ENCODE measurements at places on chromosomes 12 and 14.

GRCh38 chr12:46164186-46164761 is 104.6 kb downstream of the SLC38A1 start:
- no peak for DNase-seq

DNA sequence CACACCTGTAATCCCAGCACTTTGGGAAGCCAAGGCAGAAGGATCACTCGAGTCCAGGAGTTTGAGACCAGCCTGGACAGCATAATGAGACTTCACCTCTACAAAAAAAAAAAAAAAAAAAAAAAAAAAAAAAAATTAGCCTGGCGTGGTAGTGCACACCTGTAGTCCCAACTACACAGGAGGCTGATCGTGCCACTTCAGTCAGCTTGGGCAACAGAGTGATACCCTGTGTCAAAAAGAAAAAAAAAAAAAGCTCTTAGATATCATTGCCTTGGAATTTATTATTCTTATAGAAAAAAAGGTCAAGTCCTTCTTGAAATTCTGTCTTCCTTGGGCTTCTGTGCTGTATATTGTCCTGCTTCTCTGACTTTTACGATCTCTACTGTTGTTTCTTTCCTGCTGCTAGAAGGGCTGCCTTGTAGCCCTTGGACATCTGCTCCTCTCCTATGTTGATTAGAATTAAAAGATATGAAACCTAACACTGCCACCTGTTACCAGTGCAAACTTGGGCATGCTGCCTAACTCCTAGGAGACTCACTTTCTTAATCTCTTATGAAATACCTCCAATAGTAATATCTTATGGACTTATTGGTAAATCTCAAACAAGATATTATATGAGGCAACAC is 5.7 kb downstream of the TMEM19 start:
- DNase-seq: no peak

DNA sequence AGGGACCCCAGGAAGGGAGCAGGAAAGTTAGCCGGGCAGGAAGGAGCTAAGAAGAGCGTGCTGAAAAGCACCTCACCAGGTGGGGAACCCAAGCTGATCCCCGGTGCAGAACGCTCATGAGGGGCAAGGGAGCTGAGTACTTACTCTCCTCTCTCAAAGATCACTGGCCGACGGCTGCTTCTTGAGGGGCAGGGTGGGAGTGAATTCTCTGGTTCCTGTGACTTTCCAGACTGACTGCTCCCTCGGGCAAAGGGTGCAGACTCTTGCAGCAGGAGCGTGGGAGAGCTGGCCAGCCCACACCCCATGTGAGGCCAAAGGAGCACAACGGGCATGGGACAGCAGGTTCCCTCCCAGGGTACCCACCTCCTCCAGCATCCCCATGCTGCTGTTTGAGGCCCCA is 44.9 kb upstream of the DIO3 start:
- DNase-seq: no peak

- DNase-seq: no peak
These were observed 59.1 kb downstream of the ESR2 start for GRCh38 chr14:64234877-64235651.

GRCh38 chr12:25082628-25083027 is 112.3 kb downstream of the DNAI7 start:
- DNase-seq: no peak

DNA sequence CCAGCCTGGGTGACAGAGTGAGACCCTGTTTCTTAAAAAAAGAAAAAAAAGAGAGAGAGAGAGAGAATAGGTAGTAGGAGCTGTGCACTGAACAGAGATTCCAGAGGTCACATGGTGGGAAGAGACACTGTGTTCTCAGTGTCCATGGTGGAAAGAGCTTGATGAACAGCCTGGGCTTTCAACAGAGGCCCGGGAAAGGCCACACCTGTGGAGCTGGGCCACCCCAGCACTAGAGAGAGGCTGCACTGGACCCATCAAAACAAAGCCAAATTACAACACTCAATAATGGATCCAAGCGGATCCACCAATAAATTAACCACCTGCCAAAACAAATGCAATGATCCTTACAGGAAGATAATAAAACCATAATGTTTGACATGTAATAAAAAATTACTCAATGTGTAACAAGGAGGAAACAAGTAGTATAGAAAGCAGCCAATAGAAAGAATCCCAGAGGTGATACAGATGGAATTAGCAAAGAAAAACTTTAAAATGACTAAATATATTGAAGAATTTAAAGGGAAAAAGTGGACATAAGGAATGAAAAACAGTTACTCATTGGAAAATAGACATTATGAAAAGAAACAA is 44.8 kb upstream of the BCL2L14 start:
- DNase-seq: no peak

DNA sequence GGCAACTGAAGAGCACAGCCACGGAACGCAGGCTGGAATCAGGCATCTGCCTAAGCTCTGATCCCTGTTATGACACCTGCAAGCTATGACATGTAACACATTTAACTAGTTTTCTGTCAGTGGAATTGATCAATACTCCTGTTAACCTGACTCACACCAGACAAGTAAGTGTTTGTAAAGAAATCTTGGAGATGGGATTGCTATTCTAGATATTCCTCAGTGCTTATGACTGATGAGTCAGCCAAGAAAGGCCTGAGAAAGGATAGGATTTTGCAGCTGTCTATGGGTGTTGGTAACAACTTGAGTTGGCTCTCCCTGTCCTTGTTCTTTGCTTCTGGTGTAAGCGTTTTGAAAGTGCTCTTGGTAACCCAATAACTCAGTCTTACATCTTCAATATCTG is 110.5 kb downstream of the GPR135 start:
- no peak for DNase-seq

- no peak for DNase-seq
These were observed 63.0 kb upstream of the VRK1 start for GRCh38 chr14:96734076-96734622.

DNA sequence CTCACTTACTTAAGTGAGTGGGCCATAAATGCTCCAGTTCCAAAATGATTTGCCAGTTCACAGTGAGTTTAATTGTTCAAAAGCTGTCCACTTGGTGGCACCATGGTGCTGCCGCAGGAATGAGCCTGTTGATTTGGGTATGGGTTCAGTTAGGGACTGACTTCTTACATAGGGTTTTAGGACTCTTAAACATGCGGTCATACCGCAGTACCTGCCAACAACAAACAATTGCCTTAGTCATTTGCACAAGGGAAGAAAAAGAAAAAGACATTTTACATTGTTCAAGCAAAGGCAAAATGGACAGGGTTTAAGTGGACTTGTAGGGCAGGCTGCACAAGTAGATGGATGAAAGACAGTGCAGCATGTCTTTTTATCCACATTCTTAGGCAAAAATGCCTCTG is 80.0 kb upstream of the DBX2 start:
- DNase-seq: peak; percentile 31

GRCh38 chr14:101774006-101774795 is 12.7 kb downstream of the PPP2R5C start:
- DNase-seq: no peak

DNA sequence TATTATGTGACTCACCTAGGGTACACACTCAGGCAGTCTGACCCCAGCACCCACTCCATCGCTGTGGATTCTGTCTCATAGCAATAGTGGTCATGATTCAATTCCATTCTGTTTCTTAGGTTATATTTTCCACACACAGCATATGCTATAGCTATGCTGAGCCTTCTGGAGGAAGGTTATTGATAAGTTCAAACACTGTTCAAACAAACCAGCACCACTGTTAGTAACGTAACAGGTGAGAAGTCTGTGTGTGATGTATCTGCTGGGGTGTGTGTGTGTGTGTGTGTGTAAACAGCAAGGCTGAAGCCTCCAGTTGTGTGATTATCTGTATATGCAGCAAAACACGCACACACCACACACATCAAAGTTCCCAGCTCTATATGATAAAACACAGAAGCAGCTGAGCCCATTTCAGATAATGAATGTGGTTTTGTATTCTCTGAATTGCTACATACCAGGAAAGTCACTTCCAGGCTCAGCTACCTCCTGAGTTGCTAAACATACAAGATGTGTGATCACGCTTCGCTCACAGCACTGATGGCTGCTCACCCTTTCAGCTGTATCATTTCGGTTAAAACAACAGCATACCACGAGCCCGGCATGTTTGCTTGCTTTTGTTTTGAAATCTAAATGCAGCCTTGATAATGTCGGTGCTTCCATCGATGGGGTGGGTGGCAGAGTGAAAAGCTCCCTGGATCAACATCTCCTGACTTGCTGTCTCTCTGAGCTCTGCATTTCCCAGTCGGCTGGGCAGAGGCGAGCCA is 6.8 kb upstream of the SYNE3 start:
- no peak for DNase-seq

DNA sequence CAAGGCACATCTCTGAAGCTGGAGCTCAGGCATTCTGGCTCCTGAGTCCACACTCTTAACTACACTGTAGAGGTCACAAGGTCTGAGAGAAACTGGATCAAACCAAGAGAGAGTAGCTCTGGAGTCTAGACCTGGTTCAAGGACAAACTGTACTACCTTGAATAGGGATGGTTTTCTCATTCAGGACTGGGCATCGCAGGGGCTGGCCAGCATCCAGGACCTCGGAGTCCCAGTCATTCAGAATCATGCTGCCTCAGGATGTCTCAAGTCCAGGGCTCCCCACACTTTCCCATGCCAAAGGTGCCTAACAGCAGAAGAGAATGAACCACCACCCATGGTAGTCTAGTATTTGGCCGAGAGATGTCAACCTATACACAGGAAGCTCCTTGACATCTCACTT is 13.1 kb upstream of the PLEKHD1 start:
- no peak for DNase-seq

DNA sequence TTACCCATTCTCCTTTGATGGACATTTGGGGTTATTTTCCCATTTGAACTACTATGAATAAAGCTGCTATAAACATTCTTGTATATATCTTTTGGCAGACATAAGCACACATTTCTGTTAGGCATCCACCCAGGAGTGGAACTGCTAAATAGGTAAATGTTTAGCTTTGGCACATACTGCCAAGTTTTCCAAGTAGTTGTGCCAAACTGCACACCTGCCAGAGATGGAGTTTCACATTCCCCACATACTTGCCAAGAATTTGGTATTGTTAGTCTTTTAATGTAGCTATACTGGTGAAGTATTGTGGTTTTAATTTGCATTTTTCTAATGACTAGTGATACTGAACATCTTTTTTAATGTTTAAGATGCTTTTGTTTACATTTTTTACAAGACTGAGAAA is 201.0 kb downstream of the GXYLT1 start:
- DNase-seq: no peak

DNA sequence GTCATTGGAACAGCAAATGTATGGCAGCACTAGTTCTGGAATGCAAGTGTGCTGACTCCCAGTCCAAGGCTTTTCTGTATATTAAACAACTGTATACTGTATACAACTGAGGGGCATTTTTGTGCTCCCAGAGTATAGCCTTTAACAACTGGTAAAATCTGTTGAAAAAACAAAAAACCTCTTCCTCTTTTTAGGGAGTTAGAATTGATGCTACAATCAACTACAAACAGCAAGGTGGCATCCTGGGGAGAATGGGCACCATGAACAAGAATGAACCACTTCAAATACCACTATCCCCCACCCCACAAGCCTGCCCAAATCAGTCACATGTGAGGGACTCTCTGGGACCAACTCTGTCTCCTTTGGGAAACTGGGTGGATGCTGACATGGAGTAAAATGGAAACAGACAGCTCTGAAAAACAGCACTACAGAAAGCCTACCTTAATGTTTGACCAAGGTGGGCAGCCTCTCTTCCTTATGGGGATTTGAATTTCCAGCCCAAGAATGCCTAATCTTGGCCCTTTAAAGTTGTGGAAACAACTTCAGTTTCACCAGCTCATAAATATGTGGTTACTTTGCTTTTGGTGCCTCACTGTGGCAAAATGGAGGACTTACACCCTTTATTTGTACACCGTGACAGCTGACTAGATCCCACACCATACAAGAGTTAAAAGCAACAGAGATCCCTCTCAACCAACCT is 7.5 kb downstream of the VTI1B start:
- DNase-seq: no peak

DNA sequence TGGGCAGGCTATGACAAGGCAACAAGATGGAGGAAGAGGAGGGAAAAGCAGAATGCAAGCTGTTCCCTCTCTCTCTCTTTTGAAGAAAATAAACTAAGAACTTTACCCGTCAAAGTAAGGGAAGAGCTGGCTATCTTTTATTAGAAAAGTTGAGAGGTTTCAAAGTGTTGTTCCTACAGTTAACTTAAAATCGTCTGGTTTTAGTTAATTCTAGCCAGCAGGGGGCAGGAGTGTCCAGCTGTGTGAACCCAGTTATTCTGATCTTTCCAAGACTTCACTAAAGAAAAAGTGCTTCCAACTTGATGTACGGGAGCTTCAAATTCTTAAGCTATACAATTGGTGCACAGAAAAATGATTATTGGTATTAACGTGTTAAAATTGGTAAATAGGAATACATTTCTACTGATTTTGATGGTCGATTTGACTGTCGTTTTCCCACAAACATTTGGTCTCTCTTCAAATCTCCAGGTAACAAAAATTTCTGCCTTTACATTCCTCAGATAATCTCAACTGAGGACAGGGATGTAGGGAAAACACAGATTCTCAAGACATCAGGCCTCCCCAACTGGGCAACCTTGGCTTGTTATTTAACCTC is 28.4 kb upstream of the MON2 start:
- peak; percentile 37 for DNase-seq

- peak; percentile 61 for DNase-seq
These were observed 48.1 kb downstream of the KCNK13 start for GRCh38 chr14:90109858-90110257.

- no peak for DNase-seq
These were observed 246.0 kb downstream of the BMP4 start for GRCh38 chr14:53710615-53711014.

- DNase-seq: no peak
These were observed 34.2 kb upstream of the TUBA1A start for GRCh38 chr12:49223122-49223521.

DNA sequence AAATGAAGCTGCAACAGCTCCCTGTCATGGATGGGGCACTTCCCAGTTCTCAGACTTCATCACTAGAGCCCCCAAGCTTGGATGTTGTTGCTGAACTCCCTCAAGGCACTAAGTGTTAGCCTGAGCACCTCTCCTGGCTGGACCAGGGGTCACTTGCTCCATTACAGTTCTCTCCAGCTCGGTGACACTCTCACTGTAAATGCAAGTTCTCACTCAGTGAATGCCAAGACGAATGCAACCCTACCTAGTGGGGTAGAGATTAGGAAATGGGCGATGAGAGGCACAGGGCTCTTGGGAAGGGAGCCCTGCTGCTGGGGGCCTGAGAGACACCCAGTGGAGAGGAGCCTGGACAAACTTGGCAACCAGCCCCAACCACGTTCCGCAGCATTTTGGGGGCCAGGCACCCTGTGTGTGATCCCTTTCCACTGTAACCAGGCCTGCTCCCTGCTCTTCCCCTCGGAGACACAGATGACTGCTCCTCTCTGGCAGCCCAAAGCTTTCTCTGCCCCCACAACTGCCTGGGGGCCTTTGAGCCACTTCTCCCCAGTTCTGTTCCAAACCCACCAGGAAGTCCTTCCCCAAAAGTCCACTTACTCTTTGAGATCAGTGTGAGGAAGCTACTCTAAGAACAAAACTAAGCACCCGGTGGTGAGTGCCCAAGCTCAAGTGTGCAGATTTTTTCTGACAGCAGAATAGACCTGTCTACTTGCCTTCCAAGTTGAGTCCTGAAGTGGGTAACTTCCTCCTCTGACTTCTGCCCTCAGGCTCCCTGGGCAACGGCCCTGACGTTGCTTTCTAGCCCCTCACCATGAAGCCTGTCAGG is 8.0 kb upstream of the SELPLG start:
- no peak for DNase-seq

- DNase-seq: no peak
These were observed 20.4 kb upstream of the LRFN5 start for GRCh38 chr14:41586237-41586636.

- no peak for DNase-seq
These were observed 70.7 kb downstream of the PPHLN1 start for GRCh38 chr12:42396473-42397259.

- DNase-seq: no peak
These were observed at the start of gene YBX3 for GRCh38 chr12:10722905-10723746. Gene YBX3 (minus strand): TSS chr12:10723323. CDS start chr12:10723111, 212 bp downstream.

All from iPS DF 6.9 (cell line).